ENCODE measurements at places on chromosomes 16 and 17.
A peak's percentile ranks its signal among the peaks of the same experiment; 100 is the strongest.

GRCh38 chr16:58022601-58023371, 2.8 kb upstream of the MMP15 start:
- peak; percentile 69 for DNase-seq

- no peak for DNase-seq
Measured at GRCh38 chr17:18084256-18084655, 3.5 kb upstream of the DRG2 start.

- DNase-seq, result no peak
Measured at GRCh38 chr16:57324749-57325148, 33.8 kb upstream of the CCL22 start.

DNA sequence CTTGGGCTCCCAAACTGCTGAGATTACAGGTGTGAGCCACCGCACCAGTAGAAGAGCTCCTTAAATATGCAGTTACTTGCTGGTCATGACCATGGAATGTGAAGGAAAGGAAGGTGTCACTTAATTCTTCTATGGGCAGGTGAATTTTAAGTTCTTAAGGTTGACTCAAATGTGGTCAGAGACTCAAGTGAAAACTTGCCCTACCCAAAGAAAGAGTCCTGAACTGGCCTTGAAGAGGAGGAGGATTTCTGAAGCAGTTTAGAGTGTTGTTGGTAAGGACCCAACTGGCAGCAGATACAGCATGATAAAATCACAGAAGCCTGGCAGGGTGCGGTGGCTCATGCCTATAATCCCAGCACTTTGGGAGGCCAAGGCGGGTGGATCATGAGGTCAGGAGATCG, 29.4 kb downstream of the CHD9 start:
- no peak for DNase-seq

DNA sequence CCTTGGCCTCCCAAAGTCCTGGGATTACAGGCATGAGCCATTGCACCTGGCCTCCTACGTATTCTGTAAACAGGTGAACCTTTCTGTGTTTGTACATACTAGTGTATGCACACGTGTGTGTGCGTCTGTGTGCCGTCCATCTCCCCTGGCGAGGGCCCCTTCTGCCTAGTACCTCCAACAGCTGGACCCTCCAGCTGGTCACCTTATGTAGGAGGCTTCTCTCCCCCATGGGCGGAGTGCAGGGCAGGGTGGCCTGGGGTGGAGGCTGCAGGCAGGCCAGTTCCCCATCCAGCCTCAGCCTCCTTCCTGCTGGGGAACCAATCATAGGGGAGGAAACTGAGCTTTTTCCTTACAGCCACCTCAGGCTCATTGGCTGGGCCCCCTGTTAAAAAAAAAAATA, 24.4 kb upstream of the DOC2B start:
- DNase-seq, result no peak

GRCh38 chr16:64724339-64724738, 397.5 kb downstream of the CDH11 start:
- no peak for DNase-seq

GRCh38 chr16:23248261-23249194, 53.6 kb upstream of the SCNN1B start:
- no peak for DNase-seq

- DNase-seq, result no peak
Measured at GRCh38 chr16:51210087-51210486, 59.0 kb upstream of the SALL1 start.

GRCh38 chr17:36732351-36732750, 131.0 kb downstream of the MRM1 start:
- DNase-seq, result no peak

GRCh38 chr17:64032081-64032480, 11.6 kb upstream of the ICAM2 start:
- no peak for DNase-seq

GRCh38 chr16:9053006-9053601, 38.3 kb upstream of the HAPSTR1 start:
- DNase-seq, result peak; percentile 36

- DNase-seq, result no peak
Measured at GRCh38 chr17:44794851-44795413, 35.2 kb downstream of the GJC1 start.

DNA sequence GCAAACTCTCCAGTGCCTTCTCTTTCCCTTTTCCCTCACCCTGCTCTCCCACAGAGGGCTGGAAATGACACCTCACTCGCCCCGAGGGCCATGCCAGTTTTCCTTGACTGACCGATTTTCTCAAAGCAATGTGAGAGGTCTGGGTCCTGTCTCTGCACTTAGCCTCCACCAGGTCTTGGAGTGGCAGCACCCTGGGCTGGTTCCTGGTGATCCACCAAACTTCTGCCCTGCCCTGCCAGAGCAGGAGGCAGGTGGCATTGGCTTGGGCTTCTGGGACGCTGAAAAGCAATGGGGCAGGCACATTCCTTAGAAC, 97.5 kb downstream of the RAB11FIP4 start:
- DNase-seq, result no peak

- no peak for DNase-seq
Measured at GRCh38 chr16:64440005-64440404, 681.9 kb downstream of the CDH11 start.

DNA sequence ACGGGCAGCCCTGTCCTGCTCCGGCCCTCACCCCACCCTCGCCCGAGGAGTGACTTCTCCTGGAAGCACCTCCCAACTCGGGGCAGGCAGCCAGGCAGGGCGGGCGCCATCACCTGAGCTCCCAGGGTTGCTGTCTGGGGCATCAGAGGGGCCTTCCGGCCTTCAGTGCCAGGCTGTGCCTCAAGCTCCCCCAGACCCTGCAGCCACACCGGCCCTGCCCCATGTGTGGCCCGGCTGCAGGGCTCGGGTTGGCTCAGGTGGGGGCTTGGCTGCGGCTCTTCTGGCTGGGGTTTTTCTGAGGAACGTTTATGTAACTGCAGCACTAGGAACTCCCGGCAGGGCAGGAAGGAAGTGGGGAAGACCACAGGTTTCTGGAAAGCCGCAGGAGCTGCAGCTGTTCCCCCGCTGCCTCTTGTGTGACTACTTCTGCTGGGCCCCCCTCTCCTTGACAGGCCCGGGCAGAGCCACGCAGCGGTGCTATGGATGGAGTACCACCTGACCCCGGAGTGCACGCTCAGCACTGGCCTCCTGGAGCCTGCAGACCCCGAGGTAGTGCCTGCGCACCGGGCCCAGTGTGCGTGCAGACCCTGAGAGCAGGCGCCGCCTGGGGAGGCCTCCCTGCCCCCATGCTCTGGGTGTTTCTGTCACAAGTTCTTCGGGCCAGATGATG, 45.6 kb downstream of the PRMT7 start:
- peak; percentile 88 for DNase-seq

DNA sequence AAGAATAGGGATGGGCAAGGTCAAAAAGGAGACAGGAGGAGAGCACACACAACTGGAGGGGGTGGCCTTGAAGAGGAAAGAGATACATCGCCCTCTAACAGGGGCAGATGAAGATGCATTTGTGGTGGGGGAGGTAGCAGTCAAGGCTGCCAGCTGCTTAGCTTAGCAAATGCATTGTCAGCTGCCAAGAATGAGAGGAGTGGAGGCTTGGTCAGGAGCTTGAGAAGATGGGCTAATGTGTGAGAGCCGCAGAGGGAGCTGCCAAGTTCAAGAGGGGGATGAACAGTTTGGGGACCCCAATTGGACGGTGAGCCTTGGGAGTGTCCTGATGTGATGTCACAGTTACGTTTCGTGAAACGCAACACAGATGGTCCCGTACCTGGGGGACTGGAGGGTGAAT, 28.9 kb upstream of the GNA13 start:
- no peak for DNase-seq

DNA sequence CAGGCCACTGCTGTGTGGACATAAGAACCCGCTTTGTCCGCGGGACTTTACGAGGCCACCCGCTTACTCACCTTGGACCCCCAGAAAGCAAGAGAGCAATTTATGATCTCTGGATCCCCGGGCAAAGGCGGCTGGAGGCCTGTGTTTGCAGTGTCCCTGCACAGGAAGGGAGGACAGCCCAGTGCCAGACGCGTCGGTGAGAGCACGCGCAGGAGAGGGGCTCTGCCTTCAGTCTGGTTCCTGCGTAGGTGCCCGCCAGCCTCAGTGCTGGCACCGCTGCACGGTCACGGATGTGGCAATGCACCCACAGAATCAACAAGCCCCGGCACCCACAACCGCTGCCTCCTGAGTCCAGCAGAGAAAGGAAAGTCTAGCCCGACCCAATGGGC, 248.4 kb downstream of the C16orf95 start:
- DNase-seq, result no peak

DNA sequence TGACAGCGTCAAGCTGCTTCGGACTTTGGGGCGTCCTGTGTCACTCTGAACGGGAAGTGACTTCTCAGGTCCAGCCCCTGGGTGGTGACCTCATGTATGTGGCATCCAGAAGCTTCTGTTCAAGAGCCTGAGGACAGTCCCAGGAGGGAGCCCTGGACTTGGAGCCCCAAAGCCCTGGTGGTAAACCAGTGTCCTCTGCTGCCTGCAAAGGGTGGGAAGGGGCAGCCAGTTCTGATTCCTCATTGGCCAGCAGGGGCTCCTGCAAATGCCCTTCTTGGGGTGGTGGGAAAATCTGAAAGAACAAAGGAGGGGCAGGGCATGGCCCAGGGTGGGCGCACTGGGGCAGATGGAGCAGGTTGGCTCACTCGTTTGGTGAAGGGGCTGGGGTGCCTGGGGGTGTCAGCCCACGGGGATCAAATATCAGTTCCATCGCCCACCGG, 1.6 kb downstream of the OSGIN1 start:
- DNase-seq, result no peak

GRCh38 chr16:9184354-9184690, 92.9 kb downstream of the HAPSTR1 start:
- DNase-seq, result no peak

DNA sequence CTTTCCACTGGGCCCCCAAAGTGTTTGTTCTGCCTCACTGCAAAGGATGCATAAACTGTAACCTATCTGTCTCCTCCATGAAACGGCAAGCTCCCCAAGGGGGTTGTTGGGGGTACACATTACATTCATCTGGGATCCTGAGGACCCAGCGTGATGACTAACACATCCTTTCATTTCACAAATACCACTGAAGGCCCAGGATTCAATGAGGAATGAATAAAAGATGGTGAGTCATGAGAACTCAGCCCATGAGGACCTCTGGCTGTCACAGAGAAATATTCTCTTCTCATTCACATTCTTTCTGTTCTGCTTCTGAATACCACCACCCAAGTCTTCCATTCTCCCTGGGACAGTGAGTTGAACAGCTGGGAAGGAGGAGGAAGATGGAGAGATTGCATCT, 149.8 kb downstream of the RBFOX3 start:
- no peak for DNase-seq

DNA sequence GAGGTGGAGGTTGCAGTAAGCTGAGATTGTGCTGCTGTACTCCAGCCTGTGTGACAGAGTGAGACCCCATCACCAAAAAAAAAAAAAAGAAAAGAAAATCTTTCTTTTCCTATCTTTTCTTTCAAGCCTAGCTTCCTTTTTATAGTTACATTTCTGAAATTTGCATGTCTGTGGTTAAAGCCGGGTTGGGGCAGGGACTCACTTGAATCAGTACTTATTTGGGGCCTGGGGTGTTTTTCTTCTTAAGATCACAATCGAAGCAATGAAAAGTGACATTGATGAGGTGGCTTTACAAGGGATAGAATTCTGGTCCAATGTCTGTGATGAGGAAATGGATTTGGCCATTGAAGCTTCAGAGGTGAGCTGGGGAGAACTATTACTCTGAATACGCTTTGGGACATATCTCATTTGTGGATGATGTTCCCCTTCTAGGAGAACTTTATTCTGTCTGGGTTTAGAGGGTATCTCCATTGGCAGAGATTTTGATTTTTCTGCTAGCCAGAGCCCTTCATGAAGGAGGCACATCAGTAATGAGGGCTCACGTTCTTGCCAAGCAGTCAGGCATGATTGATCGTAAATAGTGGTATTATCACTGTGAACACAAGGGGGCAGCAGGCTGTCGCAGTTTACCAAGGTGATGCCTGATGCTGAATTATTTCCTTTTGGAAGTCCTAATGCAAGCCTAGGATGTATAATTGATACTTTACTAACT, 14.3 kb downstream of the KPNB1 start:
- DNase-seq, result peak; percentile 25

DNA sequence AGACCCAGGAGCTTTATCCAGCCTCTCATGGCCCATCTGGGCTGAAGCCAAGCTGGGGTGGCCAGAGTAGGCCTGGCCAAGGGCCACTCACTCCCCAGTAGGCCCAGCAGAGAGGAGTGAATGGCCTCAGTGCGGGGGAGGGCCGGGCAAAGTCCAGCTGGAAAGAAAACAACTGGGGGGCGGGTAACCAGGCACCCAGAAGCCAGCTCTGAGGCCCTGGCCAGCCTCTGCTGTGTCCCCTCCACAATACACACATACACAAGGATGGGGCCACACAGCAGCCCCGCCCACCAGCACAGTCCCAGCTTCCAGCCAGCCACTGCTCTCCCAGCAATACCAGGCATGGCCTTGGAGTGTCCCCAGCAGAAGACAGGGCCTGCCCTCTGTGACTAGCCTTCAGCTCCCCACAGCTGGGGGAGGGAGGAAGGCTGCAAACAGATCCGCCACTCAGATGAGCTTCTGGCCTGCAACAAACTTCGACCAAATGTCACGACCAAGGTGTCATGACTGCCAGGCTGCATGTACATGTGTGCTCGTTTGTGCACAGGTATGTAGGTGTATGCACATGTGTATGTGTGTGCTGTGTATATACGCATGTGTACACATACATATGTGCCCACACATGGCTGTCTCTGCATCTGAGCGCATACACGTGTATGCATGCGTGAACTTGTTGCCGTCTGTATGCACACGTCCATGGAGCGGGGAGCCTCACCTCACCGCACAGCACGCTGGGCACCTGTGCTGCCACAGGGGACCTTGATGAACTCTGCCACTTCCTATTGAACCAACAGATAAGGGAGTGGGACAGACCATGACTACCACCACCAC, 5.0 kb downstream of the CARHSP1 start:
- DNase-seq, result peak; percentile 85

DNA sequence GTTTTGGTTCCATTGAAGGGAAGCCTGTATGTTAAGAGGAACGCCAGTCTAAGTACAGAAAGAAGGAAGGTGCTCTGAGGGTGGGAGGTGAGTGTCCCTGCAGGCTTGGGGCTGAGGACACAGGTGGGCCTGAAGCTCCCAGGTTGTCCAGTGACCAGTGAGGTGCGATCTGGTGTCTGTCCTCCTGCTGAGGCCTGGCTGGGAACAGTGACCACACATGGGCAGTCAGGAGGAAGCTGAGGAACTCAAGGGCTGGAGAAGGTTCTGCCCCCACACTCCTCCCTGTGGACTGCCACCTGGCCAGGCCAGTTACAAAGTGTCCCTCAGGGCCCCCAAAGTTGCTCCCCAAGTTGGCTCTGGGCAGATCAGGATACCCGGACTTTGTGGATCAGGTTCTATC, 102.1 kb downstream of the N4BP1 start:
- no peak for DNase-seq

GRCh38 chr16:10613785-10614485, 33.5 kb upstream of the EMP2 start:
- DNase-seq, result no peak
